SJSA1 (cell line): ENCODE measurements at places on chromosomes 1 and 21. TPM values are rescaled to one million over a fixed set of nuclear protein-coding genes. Genes with fewer than 3 reads are reported as not detected.

GRCh38 chr1:152621993-152622392 lies 910 bp downstream of the LCE3A start:
- no peak overlapping the region for H3K27ac ChIP-seq
- H3K36me3 ChIP-seq, result no peaks in the 10 kb centered on the region
- H3K27me3 ChIP-seq, result no peaks in the 10 kb centered on the region
- H3K4me3 ChIP-seq, result no peak overlapping the region
- H3K4me1 ChIP-seq, result no peaks in the 10 kb centered on the region

- no peak overlapping the region for H3K27ac ChIP-seq
- no peaks in the 10 kb centered on the region for H3K36me3 ChIP-seq
- no peak for DNase-seq
- H3K27me3 ChIP-seq, result no peaks in the 10 kb centered on the region
- H3K4me3 ChIP-seq, result no peak overlapping the region
These were observed 54.2 kb downstream of the DNTTIP2 start for GRCh38 chr1:93824834-93825233.

DNA sequence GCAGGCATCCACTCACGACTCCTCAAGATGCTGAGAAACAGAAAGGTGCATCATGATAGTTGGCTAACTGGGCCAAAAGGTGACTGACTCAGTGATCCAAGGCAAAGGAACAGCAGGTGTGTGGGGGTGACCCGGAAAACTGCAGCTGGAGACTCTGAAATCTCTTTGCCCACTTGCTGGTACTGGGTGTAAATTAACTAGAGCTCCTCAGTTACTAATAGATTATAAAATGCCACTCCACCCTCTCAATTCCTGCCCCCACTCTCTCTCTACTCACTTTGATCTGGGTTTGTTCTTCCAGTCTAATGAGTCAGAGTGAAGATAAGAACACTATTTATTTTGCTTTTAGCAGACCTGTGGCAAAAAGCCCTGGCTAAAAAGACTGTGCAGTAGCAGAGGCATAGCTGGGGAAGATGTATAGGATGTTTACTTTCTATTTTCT lies 7.2 kb upstream of the PIGC start:
- H3K36me3 ChIP-seq, result no peaks in the 10 kb centered on the region
- peaks cover 25% of the 10 kb centered on the region for H3K4me1 ChIP-seq
- H3K4me3 ChIP-seq, result no peak overlapping the region
- DNase-seq, result no peak

DNA sequence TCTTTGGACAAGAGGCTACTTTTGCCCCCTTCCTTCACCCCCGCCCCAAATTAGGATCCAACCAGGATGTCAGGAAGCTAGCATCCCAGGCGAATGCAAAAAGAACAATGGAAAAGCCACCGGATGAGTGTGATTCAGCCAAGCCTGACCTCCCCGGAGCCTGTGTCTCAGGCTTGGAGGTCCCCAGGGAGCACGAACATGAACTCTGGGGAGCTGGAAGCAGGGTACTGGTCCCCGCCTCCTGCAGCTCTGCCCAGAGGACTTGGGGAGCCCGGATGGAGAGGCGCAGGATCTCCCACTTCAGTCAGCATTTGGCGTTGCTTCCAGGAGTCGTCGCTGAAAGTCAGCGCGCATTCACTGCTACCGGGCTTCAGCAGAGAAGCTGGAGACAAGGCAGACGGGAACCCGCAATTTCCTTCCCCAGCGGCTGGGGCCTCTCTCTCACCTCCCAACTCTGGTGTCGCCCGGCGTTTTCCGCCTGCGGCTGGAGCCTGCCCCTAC lies 1.8 kb upstream of the TBX15 start:
- H3K27ac ChIP-seq, result peak overlapping the region; percentile 89
- H3K4me3 ChIP-seq, result peak overlapping the region; percentile 66
- peaks cover 31% of the 10 kb centered on the region for H3K4me1 ChIP-seq
- peaks cover 24% of the 10 kb centered on the region for H3K36me3 ChIP-seq

- peaks cover 6% of the 10 kb centered on the region for H3K27me3 ChIP-seq
- H3K27ac ChIP-seq, result no peak overlapping the region
- H3K4me1 ChIP-seq, result no peaks in the 10 kb centered on the region
- no peak for DNase-seq
- H3K4me3 ChIP-seq, result no peak overlapping the region
These were observed 209.9 kb downstream of the GRIK3 start for GRCh38 chr1:36824390-36824861.

GRCh38 chr1:39407896-39408640 lies 83.4 kb upstream of the BMP8A start:
- H3K27me3 ChIP-seq, result no peaks in the 10 kb centered on the region
- peaks cover 31% of the 10 kb centered on the region for H3K36me3 ChIP-seq
- H3K4me1 ChIP-seq, result peaks cover 59% of the 10 kb centered on the region
- peak overlapping the region; percentile 81 for H3K4me3 ChIP-seq

- H3K27me3 ChIP-seq, result peaks cover 37% of the 10 kb centered on the region
- no peaks in the 10 kb centered on the region for H3K36me3 ChIP-seq
- no peak for DNase-seq
These were observed 101.5 kb upstream of the CSF3R start for GRCh38 chr1:36583980-36584782.

DNA sequence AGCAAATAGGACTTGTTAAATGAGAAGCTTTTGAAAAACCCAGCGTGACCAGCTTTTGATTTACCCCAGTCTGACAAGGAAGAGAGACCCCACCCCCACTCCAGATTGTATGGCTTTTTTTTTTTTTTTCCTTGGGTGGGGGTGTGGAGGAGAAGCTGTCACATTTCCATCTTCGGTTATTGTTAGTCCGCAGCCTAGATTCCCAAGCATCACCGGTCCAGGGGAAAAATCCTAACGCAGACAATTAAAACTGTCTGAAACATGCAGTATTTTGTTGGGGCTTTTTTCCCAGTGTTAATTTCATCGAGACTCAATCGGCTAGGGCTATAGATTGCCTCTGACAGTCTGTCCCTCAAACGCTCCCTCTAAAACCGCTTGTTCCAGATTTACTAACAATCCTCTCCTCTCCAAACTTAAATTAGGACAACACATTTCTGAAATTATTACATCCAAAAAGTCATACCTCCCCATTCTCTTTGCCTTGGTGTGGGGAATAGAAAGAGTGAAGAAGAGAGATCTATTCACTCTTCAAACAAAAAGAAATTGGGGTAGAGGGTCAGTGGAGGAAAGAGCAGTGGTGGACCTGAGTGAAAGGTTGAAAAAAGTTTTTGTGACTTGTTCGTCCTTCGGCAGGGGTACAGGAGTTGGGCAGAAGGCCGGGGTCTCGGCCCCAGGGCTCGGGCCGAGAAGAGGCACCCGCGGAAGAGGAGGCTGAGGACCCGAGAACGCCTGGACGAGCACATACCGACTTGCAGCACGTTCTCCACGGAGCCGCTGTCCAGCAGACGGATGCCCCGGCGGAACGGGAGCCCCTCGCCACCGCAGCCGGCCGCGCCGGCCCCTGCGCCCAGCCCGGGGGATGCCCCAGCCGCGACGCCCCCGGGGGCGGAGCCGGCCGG lies 1.1 kb downstream of the ZSWIM5 start:
- no peak overlapping the region for H3K27ac ChIP-seq
- H3K27me3 ChIP-seq, result peaks cover 86% of the 10 kb centered on the region
- no peaks in the 10 kb centered on the region for H3K36me3 ChIP-seq
- DNase-seq, result no peak

- no peaks in the 10 kb centered on the region for H3K4me1 ChIP-seq
- H3K27me3 ChIP-seq, result no peaks in the 10 kb centered on the region
- H3K27ac ChIP-seq, result no peak overlapping the region
- H3K36me3 ChIP-seq, result no peaks in the 10 kb centered on the region
These were observed 41.6 kb downstream of the FAAP20 start for GRCh38 chr1:2152954-2153353.

GRCh38 chr1:111332190-111332589 lies 41.5 kb downstream of the CHIA start:
- H3K27ac ChIP-seq, result no peak overlapping the region
- no peak overlapping the region for H3K4me3 ChIP-seq
- no peaks in the 10 kb centered on the region for H3K4me1 ChIP-seq
- H3K27me3 ChIP-seq, result no peaks in the 10 kb centered on the region

GRCh38 chr1:180909005-180909414 lies 3.7 kb upstream of the KIAA1614 start:
- H3K36me3 ChIP-seq, result peaks cover 4% of the 10 kb centered on the region; the same call in 1 of the 2 replicates
- H3K4me1 ChIP-seq, result peaks cover 16% of the 10 kb centered on the region
- no peaks in the 10 kb centered on the region; the same call in 1 of the 2 replicates for H3K27me3 ChIP-seq
- DNase-seq, result peak; percentile 30
- no peak overlapping the region for H3K27ac ChIP-seq
- H3K4me3 ChIP-seq, result no peak overlapping the region

- H3K27ac ChIP-seq, result no peak overlapping the region
- H3K27me3 ChIP-seq, result no peaks in the 10 kb centered on the region
- no peak overlapping the region for H3K4me3 ChIP-seq
- DNase-seq, result no peak
These were observed 1.6 kb downstream of the CYB5R1 start for GRCh38 chr1:202965422-202965821.

DNA sequence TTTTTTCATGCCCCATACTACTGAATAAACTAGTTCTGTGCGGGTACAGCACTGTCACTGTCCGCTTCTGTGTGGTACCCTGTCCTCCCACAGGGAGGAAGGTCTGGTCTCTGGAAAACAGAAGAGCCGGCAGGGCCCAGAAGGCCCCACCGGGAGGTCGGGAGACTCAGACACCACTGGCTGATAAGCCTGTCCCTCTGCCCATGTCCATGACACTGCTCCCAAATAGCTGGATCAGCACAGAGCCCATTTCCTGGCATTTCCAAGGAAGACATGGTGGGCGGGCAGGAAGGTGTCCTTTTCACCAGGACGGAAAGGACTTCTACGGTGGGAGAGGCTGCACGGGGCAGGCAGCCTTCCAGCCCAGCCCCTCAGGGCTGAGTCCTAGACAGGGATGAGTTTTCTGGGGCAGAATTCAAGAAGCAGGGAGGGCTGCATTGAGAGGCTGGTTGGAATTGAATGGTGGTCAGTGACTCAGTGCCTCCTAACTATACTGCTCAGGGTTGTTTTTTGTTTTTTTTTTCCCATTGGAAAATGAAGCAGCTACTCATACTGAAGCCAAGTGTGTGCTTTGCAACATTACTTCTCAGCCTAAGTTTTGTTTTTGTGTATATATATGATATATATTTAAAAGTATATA lies 7.1 kb downstream of the PSRC1 start:
- peaks cover 34% of the 10 kb centered on the region for H3K4me1 ChIP-seq
- H3K27ac ChIP-seq, result no peak overlapping the region
- H3K27me3 ChIP-seq, result no peaks in the 10 kb centered on the region

GRCh38 chr1:111850109-111850508 lies 94.4 kb downstream of the DDX20 start:
- no peaks in the 10 kb centered on the region for H3K4me1 ChIP-seq

DNA sequence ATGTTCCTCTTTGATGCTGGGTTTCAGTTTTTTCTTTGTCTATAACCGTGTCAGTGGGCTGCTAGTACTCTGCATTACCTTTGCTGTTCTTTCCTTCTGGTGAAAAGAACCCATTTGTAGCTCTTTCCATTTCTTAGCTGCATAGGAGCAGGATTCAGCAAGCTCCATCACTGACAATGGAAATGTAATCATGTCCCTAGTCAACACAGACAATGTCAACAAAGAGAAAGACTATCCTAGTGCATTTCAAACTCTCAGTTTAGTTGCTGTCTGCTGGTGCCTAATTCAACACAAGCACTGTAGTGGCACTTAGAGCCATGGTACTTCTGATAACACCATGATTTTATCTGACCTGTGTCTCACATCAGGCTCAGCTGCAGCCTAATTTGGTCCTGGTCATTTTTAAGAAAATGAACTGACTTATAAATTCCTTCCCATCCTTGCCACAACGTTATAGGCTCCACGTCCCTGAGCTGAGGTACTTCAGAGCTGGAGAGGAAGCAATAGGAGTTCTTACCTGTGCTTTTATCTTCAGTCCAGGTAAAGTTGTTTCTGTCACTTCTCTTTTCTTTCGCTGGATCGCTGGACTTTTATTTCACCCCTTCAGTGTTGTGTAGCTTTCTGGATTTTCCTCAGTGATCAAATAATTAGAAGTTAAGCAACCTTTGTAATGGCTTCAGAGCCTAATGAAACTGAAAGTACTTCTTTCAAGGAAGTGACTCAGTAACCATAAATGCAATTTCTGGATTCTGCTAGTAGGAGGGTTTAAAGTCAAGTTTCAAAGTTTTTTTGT lies at the start of gene GBP3:
GBP3 (minus strand) TSS at position 700 of the 793 bp plus-strand sequence. CDS start 2,145 bp downstream, outside the sequence.
- H3K4me1 ChIP-seq, result peaks cover 9% of the 10 kb centered on the region
- H3K36me3 ChIP-seq, result peaks cover 21% of the 10 kb centered on the region
- H3K27ac ChIP-seq, result peak within 1 kb of the TSS; percentile 89
- peak within 1 kb of the TSS; percentile 46 for H3K4me3 ChIP-seq
- peak; percentile 77 for DNase-seq

DNA sequence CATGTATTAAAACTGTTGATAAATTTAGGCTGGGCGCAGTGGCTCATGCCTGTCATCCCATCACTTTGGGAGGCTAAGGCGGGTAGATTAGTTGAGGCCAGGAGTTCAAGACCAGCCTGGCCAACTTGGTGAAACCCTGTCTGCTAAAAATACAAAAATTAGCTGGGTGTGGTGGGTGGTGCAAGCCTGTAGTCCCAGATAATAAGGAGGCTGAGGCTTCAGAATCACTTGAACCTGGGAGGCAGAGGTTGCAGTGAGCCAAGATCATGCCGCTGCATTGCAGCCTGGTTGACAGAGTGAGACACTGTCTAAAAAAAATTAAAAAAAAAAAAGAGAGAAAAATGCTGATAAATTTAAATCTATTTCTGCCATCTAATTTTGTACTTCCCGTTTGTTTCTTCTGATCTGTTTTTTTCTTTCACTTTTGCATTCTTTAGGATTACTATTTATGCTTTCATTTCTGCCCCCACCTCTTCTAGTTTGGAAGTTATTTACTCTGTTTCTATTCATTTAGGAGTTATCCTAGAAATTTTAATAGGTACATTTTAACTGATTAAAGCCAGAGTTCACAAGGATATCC lies 3.2 kb upstream of the DENND1B start:
- no peak overlapping the region; the same call in 1 of the 2 replicates for H3K27ac ChIP-seq
- H3K27me3 ChIP-seq, result no peaks in the 10 kb centered on the region
- peaks cover 7% of the 10 kb centered on the region for H3K36me3 ChIP-seq
- H3K4me1 ChIP-seq, result peaks cover 43% of the 10 kb centered on the region
- no peak for DNase-seq
- H3K4me3 ChIP-seq, result no peak overlapping the region

GRCh38 chr1:51101976-51102375 lies at the start of gene C1orf185:
TSS of gene C1orf185 (plus strand) at chr1:51102228. CDS start at chr1:51102234, 6 bp downstream.
- no peak within 1 kb of the TSS for H3K4me3 ChIP-seq
- no peaks in the 10 kb centered on the region for H3K36me3 ChIP-seq
- no peaks in the 10 kb centered on the region for H3K4me1 ChIP-seq
- no peaks in the 10 kb centered on the region for H3K27me3 ChIP-seq
- no peak within 1 kb of the TSS for H3K27ac ChIP-seq

GRCh38 chr1:244239261-244239770 lies 188.2 kb downstream of the ZBTB18 start:
- peaks cover 8% of the 10 kb centered on the region for H3K4me1 ChIP-seq
- H3K4me3 ChIP-seq, result no peak overlapping the region
- no peak for DNase-seq
- no peak overlapping the region for H3K27ac ChIP-seq
- no peaks in the 10 kb centered on the region for H3K36me3 ChIP-seq

GRCh38 chr1:167429612-167430011 lies 88.7 kb downstream of the CD247 start:
- H3K27me3 ChIP-seq, result 0 out of 2 replicates have a peak, but pooled peaks cover 2% of the 10 kb centered on the region
- H3K4me1 ChIP-seq, result no peaks in the 10 kb centered on the region
- H3K36me3 ChIP-seq, result no peaks in the 10 kb centered on the region

GRCh38 chr1:33394770-33395169 lies 36.1 kb downstream of the PHC2 start:
- peaks cover 21% of the 10 kb centered on the region for H3K4me1 ChIP-seq
- H3K27me3 ChIP-seq, result no peaks in the 10 kb centered on the region
- H3K36me3 ChIP-seq, result no peaks in the 10 kb centered on the region
- H3K4me3 ChIP-seq, result no peak overlapping the region
- no peak overlapping the region for H3K27ac ChIP-seq

KDM5B gene
- total RNA-seq, result 27.6 and 34.2 TPM in 2 replicates

FAM72A gene
- 5.9 and 7.2 TPM in 2 replicates for total RNA-seq

PCP4 gene
- not detected in 2 replicates for total RNA-seq

AMPD1 gene
- total RNA-seq, result not detected in 2 replicates

TEDDM1 gene
- not detected in 2 replicates for total RNA-seq

LAPTM5 gene
- not detected in 2 replicates for total RNA-seq

IL10 gene
- total RNA-seq, result not detected in 2 replicates
